ENCODE measurements at places on chromosomes 16 and 17. TPM values are rescaled to one million over a fixed set of nuclear protein-coding genes. Genes with fewer than 3 reads are reported as not detected.
A peak's percentile ranks its signal among the peaks of the same experiment; 100 is the strongest.

- DNase-seq, result no peak
- H3K27me3 ChIP-seq, result no peaks in the 10 kb centered on the region
- H3K4me3 ChIP-seq, result no peak overlapping the region
- H3K4me1 ChIP-seq, result peaks cover 22% of the 10 kb centered on the region
- H3K27ac ChIP-seq, result no peak overlapping the region
Observed at GRCh38 chr16:71848622-71849021, 2.8 kb downstream of the ATXN1L start.

DNA sequence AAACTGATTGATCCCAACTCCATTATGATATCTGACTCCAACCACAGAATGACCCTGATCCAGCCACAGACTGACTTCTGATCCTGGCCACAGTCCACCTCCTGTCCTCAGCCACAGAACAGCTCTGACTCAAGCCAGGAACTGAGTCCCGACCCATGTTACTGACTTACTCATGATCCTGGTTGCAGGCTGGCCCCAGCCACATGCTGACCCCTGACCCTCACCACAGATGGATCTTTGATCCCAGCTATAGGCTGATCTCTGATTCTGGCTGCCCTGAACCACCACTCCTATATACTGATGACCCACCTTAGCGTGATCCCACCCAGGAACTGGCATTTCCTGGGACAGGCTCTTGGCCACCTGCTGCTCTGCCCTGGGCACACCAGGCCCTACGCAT, 32.2 kb upstream of the IL21R start:
- no peaks in the 10 kb centered on the region for H3K36me3 ChIP-seq
- no peaks in the 10 kb centered on the region for H3K27me3 ChIP-seq
- H3K27ac ChIP-seq, result no peak overlapping the region
- no peak for DNase-seq
- H3K4me1 ChIP-seq, result peaks cover 12% of the 10 kb centered on the region

GRCh38 chr17:69972251-69972650, 102.8 kb upstream of the KCNJ16 start:
- H3K27ac ChIP-seq, result no peak overlapping the region
- no peaks in the 10 kb centered on the region for H3K36me3 ChIP-seq
- H3K4me1 ChIP-seq, result peaks cover 11% of the 10 kb centered on the region
- no peaks in the 10 kb centered on the region for H3K27me3 ChIP-seq
- H3K4me3 ChIP-seq, result no peak overlapping the region

- H3K4me1 ChIP-seq, result peaks cover 25% of the 10 kb centered on the region
- peak within 1 kb of the TSS; percentile 14 for H3K4me3 ChIP-seq
- peak within 1 kb of the TSS; percentile 43 for H3K27ac ChIP-seq
- no peaks in the 10 kb centered on the region for H3K36me3 ChIP-seq
Observed at GRCh38 chr17:43661699-43662412, at the start of gene MEOX1. TSS of gene MEOX1 (minus strand) at chr17:43661922. CDS start at chr17:43661534, 388 bp downstream.

GRCh38 chr16:31367853-31368252, 12.9 kb downstream of the ITGAX start:
- H3K4me1 ChIP-seq, result no peaks in the 10 kb centered on the region
- DNase-seq, result no peak
- no peaks in the 10 kb centered on the region for H3K36me3 ChIP-seq
- H3K27ac ChIP-seq, result no peak overlapping the region
- peaks cover 10% of the 10 kb centered on the region for H3K27me3 ChIP-seq

DNA sequence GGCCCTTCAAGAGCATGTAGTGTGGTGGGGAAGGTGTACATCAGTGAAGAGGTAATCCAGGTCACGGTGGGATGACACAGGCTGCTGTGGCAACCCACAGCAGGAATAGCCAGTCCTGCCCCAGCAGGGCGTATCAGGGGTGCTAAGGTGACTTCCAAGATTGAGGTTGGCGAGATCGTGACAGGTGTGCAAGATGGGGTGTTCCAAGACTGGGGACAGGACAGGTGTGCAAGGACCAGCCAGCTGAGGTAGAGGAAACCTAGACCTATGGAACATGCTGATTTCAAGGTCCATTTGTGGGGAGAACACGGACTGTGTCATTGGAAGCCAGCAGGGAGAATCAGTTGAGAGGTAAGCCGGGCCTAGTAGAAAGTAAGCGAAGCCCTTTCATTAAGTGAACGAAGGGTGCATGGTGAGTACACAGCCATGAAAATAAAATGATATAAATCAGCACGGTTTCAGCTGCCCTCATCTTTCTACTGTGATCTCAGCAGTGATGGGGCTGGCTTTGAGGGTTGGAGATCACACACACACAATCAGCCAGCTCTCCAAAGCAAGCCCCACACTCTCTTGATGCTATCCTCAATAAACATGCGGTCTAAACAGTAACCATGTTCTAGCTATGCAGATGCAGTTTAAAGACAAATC, 497.0 kb downstream of the WWOX start:
- H3K27ac ChIP-seq, result no peak overlapping the region
- no peaks in the 10 kb centered on the region for H3K36me3 ChIP-seq
- H3K4me3 ChIP-seq, result no peak overlapping the region
- no peaks in the 10 kb centered on the region for H3K27me3 ChIP-seq

DNA sequence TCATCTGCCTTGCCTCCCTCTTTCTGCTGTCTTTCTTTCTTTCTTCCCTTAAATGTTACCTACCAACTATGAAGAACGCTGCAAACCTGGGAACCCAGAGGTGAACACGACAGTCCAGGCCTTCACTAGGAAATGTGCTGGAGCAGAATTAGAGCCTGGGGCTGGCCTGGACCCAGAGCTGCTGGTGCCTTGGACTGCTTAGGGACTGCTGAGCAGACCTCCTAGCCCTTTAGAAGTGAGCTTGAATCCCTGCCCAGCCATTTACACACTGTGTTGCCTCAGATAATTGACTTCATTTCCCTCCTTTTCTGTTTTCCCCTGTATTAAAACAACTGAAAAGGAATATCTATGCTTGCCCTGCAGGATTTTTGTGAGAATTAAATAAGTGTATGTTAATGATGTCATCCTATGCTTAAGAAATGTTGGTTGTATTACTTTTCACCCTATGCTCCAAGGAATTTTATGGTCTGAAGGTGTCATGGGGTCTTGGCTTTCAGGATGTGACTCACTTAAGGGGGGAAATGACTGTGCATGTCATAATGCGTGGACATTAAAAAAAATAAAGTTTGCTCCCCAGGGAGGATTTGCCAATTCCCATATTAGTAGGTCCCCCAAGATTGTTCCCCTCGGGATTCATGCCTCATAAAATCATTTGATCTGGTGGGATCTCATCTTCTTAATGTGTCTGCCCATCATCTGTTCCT, 11.5 kb downstream of the CDH13 start:
- peaks cover 43% of the 10 kb centered on the region for H3K4me1 ChIP-seq
- no peak for DNase-seq
- H3K4me3 ChIP-seq, result no peak overlapping the region
- peak overlapping the region; percentile 74 for H3K27ac ChIP-seq
- no peaks in the 10 kb centered on the region for H3K27me3 ChIP-seq

GRCh38 chr16:88634994-88635670, 3.2 kb upstream of the IL17C start:
- H3K4me3 ChIP-seq, result peak overlapping the region; percentile 22
- H3K4me1 ChIP-seq, result peaks cover 8% of the 10 kb centered on the region
- peaks cover 3% of the 10 kb centered on the region for H3K27me3 ChIP-seq
- no peak overlapping the region for H3K27ac ChIP-seq
- no peak for DNase-seq

GRCh38 chr17:13646411-13646810, 44.7 kb upstream of the HS3ST3A1 start:
- DNase-seq, result no peak
- no peaks in the 10 kb centered on the region for H3K36me3 ChIP-seq
- H3K4me3 ChIP-seq, result no peak overlapping the region
- no peak overlapping the region for H3K27ac ChIP-seq
- H3K27me3 ChIP-seq, result peaks cover 3% of the 10 kb centered on the region

DNA sequence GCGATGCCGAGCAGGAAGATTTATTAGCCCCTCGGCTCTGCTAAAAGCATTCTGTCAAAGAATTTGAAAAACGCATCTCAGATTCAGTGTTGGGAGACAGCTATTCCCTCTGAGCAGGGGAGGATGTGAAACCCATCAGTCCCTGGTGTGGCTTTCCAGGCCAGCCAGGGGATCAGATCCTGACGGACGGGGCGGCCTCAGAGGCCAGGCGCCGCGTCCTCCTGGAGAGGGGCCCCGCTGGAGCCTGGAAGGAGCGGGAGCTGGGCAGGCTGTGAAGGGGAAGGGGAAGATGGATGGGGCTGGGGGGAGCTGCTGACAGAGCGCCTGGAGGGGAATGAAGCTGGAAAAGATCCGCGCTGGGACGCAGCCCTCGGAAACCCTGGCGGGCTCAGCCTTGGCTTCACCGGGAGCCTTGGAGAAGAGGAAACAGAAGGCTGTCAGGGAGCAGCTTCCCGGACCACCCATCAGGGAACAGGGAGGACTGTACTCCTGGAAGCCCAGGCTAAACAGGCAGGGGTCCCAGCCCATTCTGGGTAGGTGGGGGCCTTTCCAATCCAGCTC, 358.0 kb downstream of the C16orf95 start:
- no peak overlapping the region for H3K4me3 ChIP-seq
- H3K27ac ChIP-seq, result no peak overlapping the region
- no peaks in the 10 kb centered on the region for H3K4me1 ChIP-seq

DNA sequence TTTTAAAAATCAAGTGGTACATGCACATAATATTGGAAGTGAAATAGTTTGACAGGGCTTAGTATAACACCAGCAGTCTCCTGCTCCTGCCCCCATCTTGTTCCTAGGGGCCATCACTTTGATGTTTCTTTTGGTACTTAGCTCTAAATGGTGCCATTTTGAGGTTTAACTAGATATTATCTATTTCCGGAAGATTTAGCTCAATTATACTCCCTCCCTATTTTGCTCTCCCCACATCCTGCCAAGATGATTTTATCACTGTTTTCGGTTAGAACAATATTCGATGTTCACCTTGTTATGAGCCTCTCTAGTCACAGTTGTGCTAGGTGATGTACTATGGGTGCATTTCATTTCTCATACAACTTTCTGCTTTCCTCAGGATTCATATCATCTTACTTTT, 20.0 kb upstream of the SLC35G3 start:
- no peak overlapping the region for H3K27ac ChIP-seq
- no peaks in the 10 kb centered on the region for H3K4me1 ChIP-seq
- no peak overlapping the region for H3K4me3 ChIP-seq
- no peaks in the 10 kb centered on the region for H3K36me3 ChIP-seq
- peaks cover 39% of the 10 kb centered on the region for H3K27me3 ChIP-seq

DNA sequence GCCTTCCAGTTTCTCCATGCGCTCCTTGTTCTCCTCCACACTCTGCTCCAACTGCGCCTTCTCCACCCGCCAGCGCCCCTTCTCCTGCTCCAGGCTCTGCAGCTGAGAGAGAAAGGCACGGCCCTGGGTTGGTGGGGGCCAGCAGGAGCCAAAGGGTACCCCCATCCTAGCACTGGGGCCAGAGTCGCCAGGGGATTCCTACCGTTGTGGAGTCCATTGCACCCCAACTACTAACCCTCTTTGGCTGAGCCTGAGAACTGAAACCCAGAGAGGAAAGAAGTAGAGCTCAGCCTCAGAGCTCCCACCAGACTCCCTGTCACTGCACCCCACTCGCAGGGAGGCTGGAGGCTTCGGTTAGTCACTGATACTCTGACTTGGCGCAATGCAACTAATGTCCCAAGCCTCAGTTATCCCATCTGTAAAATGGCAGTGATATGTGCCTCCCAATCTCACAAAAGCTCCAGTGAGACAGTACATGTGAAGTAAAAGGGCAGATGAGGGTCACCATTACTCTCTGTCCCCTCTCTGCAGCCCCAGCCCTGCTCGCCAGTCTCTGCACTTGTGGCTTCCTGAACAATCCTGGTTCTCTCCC, 6.2 kb upstream of the SAMD14 start:
- peaks cover 49% of the 10 kb centered on the region for H3K36me3 ChIP-seq
- DNase-seq, result no peak
- no peak overlapping the region for H3K4me3 ChIP-seq

- no peaks in the 10 kb centered on the region for H3K36me3 ChIP-seq
- H3K4me3 ChIP-seq, result no peak overlapping the region
- H3K27ac ChIP-seq, result no peak overlapping the region
- H3K27me3 ChIP-seq, result peaks cover 6% of the 10 kb centered on the region
Observed at GRCh38 chr17:35915153-35915964, 15.2 kb downstream of the RDM1 start.

- H3K27me3 ChIP-seq, result no peaks in the 10 kb centered on the region
- H3K4me1 ChIP-seq, result peaks cover 3% of the 10 kb centered on the region
- H3K27ac ChIP-seq, result no peak overlapping the region
- H3K36me3 ChIP-seq, result no peaks in the 10 kb centered on the region
- H3K4me3 ChIP-seq, result no peak overlapping the region
Observed at GRCh38 chr17:32297424-32297823, 31.8 kb downstream of the RHBDL3 start.

DNA sequence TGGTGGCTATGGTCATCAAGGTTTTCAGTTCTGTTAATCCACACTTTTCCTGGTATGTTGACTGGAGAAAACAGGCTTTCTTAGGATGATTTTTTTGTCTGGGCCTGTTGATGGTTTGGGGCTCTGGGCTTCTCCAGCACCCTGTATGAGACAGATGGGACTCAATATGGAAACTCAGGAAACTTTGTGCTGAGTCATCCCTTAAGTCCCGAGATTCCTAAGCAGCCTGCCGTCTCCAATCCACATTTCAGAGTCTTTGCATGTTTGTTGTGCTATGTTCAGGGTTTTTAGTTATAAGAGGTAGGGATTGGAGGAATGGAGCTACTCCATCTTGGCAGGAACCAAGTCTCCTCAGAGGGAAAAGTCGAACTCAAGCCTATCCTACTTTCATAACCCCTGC, 253.3 kb upstream of the FOXF1 start:
- no peak overlapping the region for H3K27ac ChIP-seq
- no peak for DNase-seq
- H3K4me3 ChIP-seq, result no peak overlapping the region
- H3K36me3 ChIP-seq, result no peaks in the 10 kb centered on the region
- H3K27me3 ChIP-seq, result peaks cover 17% of the 10 kb centered on the region
- no peaks in the 10 kb centered on the region for H3K4me1 ChIP-seq

DNA sequence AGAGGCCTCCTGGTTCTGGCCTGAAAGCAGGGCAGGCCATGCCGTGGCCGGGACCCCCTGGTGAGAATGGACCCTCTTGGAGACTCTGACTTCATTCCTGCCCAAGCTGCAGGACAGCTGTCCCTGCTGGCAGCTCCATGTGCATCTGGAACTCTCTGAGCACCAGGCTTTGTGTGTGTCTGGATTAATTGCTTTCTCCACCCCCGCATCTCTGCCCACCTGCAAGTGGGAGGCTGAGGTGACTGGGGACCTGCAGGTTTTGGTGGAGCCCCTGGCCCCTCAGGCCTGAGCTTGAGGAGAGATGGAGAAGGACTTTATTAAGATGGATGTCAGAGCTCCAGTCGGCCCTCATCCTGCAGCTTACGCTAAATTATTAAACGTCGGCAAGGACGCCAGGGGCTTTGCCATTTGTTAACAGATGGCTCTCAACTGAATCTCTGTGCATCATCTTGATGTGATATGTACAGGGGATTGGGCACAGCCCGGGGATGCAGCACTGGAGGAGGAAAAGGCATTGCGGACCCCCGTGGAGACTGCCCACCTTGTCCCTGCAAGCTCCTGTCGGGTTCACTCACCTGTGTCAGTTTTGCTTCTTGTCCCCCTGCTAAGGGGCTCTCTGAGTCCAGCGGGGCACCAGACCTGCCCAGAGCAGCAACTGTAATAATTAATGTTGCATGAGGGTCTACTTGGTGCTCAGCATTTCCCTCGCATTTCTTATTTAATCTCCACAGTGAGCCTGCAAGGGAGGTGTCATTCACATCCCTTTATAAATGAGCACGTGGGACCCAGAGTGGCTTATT, 154.1 kb upstream of the RPL38 start:
- no peak overlapping the region for H3K27ac ChIP-seq
- no peaks in the 10 kb centered on the region for H3K4me1 ChIP-seq
- no peak overlapping the region for H3K4me3 ChIP-seq
- DNase-seq, result no peak
- no peaks in the 10 kb centered on the region for H3K36me3 ChIP-seq

Gene AXIN2
- total RNA-seq, result 16.6 TPM

Gene CCL1
- not detected for total RNA-seq

Gene MMP28
- 0.75 TPM for total RNA-seq

Data from osteocyte (in vitro differentiated cells).